T-helper 17 cell (primary cell): ENCODE measurements at places on chromosomes 5 and 9.

DNA sequence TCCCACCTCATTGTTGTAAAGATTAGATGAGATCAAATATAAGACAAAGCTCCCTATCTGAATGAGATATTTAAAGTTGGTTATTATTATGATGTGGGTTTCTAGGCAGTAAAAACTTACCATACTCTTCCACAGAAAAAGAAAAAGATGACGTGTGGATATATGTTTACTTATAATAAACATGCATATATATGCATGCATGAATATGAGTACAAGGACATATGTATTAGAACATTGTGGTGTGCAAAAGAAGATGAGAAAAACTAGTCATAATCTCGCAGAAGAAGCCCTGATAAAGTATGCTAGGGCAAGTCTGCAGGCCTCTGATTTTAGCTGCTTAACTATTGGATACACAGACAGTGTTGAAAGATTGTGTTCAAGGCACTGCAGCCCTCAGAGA lies 10.1 kb upstream of the THBS4 start:
- DNase-seq = no peak

DNA sequence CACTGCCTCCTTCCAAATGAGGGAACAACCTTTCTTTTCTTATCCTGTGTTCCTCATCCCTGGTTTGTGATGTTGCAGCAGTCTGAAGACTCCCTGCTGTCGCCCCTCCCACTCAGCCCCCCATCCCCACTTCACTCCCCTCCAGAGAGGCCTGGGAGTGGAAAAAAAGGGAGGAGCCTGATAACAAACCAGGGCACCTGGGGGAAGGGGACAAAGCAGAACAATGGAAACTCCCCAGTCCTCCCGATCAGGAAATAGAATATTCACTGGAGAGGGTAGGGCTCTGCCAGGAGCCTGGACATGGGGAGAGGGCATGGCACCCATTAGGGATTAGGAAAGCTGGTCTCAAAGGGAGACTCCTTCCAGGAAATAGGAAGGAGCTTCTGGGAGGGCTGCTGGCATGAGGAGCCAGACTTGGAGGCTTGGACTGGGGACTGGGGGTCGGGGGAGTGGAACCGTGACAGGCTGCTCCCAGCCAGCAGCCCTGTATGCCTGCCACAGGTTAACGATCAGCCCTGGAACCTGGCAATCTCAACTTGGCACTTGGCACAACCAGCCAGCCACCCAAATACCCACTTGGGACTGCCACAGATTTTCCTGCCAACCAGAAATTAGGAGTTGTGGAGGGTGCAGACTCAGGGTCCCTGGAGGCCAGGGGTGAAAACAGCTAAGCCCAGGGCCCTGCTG lies 20.0 kb downstream of the PCDH1 start:
- no peak for DNase-seq

DNA sequence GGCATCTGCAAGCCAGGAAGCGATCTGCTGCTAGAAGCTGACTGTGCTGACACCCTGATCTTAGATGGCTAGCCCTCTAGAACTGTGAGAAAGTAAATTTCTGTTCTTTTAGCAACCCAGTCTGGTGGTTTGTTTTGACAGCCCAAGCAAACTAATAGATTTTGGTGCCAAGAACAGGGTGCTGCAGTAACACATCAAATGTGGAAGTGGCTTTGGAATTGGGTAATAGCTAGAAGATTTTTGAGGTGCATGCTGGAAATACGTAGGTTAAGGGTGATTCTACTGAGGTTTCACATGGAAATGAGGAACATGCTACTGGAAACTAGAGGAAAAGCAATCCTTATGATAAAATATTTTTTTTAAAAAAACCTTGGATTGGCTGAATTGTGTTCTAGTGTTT lies 153.5 kb upstream of the SH3GL2 start:
- no peak for DNase-seq

- no peak for DNase-seq
These were observed 22.5 kb downstream of the PPP3R2 start for GRCh38 chr9:101572316-101572715.

GRCh38 chr5:120150770-120151169 lies 313.3 kb upstream of the PRR16 start:
- DNase-seq = no peak

GRCh38 chr9:137500666-137501397 lies 41.7 kb upstream of the NSMF start:
- DNase-seq = no peak

DNA sequence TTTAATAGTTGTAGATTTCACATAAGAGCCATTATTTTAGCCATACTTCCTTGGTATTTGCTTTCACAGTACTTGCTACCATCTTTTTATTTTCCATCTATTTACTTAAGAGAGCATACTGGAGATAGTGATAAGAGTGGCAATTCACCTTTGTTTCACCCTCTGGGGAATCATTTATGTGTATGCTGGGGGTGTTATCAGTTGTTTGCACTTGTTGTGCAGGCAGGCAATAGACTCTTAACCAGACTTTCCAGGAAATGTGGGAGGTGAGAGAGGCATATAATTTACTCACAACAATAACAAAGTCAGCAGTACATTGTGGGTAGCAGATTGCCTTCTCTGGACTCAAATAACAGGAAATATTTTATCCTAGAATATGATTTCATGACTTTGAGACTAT lies 1018.3 kb downstream of the CDH12 start:
- no peak for DNase-seq

GRCh38 chr9:96512240-96512639 lies 62.3 kb downstream of the HABP4 start:
- no peak for DNase-seq

GRCh38 chr9:108167136-108167900 lies 677.7 kb upstream of the KLF4 start:
- no peak for DNase-seq

DNA sequence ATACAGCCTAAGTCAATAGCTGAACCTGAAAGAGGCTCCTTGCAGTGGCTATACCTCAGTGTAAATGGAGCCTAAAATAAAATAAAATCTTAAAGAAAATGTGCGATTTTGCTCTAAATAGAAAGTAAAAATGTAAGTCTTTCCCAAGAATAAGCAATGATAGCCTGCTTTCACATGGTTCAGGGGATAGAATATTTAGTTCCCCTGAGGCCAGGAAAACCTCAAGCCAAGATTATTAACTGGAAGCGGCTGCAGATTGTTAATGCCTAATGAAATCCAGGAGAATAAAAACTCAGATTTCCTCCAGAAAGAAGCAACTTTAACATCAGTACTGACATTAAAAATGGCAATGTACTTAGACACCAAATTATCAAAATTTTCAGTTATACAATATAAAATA lies 463.7 kb downstream of the CYLC2 start:
- DNase-seq = no peak

DNA sequence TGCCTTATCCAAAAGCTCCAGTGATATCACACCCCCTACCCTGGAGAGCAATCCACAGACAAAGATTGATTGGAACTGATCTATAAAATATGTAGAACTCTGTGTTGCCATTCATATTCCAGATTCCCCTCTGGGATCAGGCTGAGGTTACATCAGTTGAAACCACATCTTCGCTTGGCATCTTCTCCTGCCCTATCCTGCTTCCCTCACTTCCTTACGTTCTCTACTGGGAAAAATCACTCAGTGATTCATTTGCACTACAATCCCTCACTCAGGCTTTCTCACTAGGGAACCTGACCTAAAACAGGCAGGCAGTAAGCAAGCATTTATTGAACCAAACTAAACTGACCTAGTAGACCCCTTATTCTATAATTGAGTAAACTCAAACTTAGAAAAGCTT lies 111.7 kb downstream of the ESM1 start:
- DNase-seq = no peak

DNA sequence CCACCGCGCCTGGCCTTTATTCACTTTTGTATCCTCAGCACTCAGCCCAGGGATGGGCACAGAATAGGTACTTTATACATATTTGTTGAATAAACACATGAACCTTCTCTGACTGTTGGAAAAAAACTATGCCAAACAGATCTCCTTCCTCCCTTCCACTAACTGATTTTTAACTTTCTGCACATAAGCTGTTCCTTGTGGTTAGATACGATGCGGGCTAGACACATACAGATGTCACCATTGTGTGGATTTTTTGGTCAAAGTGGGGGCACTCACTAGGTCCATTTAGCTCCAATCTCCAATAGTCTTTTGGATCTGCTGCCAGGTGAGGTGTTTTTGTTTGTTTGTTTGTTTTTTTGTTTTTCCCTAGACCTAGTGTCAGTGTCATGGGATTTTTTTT lies 5.1 kb downstream of the TEX48 start:
- no peak for DNase-seq

GRCh38 chr5:153318556-153318955 lies 171.9 kb upstream of the GRIA1 start:
- no peak for DNase-seq

DNA sequence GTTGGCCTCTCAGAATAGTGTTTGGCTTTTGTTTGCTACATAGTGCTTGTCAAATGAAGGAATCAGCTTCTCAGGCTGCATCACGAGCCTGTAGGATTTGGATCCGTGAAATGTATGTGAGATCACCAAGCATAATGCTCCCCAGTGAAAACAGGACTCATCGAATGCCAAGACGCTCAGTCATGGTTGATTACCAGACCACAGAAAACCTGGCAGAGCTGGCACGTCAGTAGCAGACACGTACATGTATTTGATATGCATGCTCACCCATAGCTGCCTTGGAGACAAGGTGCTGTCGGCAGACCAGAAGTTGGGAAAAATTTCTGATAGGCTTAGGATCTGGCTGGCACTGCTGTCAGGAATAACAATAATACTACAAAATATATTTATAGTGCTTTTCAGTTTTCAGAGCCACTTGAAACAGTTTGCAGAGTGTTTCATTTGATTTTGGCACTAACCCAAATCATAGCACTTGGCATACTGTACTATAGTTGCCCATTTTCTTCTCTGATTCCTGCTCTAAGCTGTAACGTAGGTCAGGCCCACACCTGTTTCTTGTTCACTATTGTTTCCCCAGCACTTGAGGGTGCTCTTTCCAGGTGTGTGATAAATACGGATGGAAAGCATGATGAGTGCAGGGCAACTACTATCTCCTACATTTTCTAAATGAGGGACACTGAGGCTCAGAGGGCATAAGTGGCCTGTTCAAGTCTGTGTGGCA lies 226.1 kb downstream of the NR3C1 start:
- DNase-seq = no peak

DNA sequence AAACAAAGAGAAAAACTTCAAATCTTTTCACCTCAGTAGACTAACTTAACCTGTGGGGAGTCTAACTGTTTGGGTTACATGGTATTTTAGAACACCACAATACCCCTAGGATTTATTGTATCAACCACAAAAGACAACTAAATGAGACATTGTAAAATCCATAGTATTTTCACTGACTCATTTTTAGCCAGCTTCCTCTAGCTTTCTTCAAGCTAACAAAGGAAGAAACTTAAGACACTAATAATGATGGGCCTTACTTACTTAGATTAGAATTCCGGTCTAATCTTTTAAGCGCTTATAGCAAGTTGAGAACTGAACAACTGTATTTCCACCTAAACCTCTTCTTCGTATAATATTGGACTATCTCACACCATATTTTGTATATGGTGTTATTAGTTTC lies 529.3 kb downstream of the DMRTA1 start:
- DNase-seq = no peak

GRCh38 chr9:79279356-79279755 lies 292.4 kb upstream of the TLE4 start:
- DNase-seq = no peak

- DNase-seq = no peak
These were observed 35.3 kb downstream of the UBE2QL1 start for GRCh38 chr5:6483880-6484382.

GRCh38 chr9:101486693-101487442 lies 46.8 kb upstream of the RNF20 start:
- DNase-seq = no peak

GRCh38 chr5:174718880-174719610 lies 5.3 kb upstream of the MSX2 start:
- DNase-seq = no peak

DNA sequence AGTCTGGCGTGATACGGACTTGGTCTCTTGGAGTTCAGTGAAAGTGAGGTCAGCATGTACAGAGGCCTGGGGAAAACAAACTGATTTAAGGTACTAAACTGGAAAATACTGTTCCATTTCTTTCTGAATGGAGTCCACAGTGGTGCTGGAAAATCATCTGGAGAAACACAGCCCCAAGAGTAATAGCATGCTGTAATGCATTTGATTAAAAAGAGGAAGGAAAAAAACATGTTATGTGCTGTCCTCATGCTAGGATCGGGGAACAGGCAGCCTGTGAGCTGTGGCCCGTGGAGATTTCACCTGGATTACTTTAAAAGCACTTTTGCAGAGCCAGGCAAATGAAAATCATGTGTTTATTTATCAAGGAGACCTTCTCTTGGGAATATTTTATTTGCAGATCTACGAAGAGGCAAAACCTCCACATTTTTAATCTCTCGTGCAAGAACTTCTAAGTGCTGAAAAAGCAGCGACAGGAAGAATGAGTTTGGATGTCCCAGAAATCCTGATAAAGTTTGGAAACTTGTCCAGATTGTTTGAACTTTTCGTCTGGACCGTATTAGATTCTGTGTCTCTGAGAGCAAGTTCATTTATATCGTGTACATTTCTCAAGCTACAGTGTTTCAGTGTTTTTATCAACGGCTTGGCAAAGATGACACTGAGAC lies 228.8 kb downstream of the GAS1 start:
- no peak for DNase-seq

DNA sequence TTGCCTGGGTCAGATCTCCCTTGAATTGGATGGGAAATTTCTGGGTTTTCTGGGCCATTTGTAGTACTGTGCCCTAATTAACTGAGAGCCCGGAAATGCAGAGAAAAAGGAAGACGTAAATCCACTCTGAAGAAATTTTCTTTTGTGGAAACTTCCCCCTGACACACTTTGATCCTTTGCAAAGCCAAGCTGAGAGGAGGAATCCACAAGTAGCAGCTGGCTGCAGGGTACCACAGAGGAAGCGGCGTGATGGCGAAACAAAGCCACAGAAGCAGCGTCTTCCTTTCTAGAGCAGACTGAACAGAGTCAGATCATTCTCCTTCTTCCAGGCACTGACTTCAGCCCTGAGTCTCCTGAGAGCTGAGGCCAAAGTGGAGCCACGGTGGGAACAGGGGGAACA lies 47.1 kb upstream of the ZNF354A start:
- DNase-seq = no peak

DNA sequence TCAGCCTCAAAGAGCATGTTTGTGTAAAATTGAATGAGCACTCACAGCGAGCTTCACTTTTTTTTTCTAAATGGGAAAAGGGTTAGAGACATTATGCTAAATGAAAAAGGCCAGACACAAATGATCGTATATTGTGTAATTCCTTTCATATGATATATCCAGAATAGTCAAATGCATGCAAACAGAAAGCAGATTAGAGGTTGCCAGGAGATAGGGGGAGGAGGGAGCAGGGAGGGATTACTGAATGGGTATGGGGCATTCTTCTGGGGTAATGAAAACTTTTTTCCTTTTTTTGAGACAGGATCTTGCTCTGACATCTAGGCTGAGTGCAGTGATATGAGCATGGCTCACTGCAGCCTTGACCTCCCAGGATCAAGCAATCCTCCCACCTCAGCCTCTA lies 47.1 kb downstream of the DMAC1 start:
- DNase-seq = no peak
